ENCODE measurements at places on chromosomes 3 and 15.

- DNase-seq = no peak
Observed at GRCh38 chr15:25427861-25428260, 11.0 kb downstream of the UBE3A start.

GRCh38 chr15:101256757-101257156, 4.9 kb upstream of the CHSY1 start:
- DNase-seq = no peak

GRCh38 chr15:89308236-89308635, 26.4 kb downstream of the POLG start:
- no peak for DNase-seq

DNA sequence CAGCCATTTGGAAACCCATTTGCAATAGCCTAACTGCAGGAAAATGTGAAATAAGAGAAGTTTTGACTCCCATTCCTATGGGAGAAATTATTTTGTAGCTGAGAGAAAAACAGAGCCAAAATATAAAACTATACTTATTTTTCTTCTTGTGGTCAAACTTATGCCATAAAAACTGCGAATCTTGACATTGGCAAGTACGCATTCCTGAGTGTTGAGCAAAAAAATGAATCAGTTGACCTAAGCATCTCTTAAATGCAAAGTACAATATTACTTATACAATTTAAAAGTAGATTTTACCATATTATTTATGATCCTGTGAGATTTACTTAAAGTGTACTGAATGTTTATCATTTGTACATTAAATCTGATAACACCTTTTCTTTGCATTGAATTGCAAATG, 50.1 kb upstream of the CMC1 start:
- no peak for DNase-seq

DNA sequence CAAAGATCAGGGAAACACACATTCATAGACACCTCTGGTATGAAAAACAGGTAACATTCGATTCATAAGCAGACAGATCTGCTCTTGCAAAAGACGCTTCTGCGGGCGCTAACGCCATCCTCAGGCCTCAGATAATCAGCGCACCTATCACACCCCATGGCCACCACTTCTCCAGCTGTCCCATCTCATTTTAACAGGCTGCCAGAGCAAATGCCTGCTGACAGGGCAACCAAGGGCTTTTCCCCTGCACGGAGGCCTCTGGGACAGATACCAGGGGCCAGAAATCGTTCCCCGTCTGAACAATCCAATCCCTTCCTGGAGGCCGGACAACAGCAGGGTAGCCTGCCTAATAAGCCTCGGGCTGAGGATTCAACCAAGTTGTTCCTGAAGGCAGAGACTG, 15.2 kb downstream of the ABCC5 start:
- DNase-seq = no peak

GRCh38 chr15:62021991-62022600, 38.2 kb downstream of the VPS13C start:
- no peak for DNase-seq

DNA sequence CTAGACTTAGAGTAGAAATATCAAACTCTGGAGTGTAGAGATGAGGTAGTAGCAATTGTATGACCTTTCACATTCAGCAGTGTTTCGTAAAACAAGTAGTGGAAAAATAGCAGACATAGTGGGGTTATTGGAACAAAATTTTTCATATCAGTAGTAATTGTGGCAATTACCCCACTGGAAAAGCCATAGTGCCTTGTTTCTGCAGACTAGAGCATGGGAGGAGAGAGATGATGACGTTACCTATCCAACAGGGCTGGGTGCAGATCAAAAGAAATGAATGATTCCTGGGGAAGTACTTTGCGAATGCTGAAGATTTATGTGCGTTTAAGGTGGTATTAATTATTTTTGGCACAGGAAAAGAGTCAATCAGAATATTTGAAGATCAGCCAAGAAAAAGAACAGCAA, 147.0 kb upstream of the LRRFIP2 start:
- no peak for DNase-seq

- no peak for DNase-seq
Observed at GRCh38 chr3:19961960-19962359, 15.1 kb downstream of the RAB5A start.

DNA sequence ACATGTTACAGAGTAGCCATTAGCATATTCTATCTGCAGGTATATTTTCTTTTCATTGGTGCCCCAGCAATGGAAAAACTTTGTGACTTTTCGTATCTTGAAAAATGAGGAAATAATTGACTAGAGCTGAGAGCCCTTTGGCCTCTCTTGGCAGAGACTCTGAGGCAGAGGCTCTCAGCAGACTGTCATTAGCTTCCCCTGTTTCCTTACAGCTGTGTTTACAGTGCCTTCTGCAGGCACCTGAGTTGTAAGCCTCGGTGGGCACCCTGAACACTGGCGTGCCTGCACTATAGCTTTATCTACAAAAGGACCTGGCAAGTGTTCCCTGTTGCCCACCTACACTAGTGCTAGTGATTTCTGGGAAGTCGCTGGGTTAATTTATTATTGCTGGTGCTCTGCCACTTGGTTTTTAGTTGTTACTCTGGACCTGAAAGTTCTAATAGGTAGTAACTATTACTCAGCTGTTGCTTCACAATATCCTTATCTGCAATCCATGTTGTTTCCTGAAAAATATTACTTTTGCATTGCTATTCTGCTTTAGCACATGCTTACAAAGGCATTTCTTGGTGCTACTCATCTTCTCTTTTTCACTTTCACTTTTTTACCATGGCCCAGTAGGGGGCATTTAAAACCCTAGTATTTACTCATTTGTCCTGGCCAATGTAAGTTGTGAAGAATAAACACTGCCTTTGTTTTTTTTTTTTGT, 7.8 kb upstream of the GPR171 start:
- DNase-seq = no peak

DNA sequence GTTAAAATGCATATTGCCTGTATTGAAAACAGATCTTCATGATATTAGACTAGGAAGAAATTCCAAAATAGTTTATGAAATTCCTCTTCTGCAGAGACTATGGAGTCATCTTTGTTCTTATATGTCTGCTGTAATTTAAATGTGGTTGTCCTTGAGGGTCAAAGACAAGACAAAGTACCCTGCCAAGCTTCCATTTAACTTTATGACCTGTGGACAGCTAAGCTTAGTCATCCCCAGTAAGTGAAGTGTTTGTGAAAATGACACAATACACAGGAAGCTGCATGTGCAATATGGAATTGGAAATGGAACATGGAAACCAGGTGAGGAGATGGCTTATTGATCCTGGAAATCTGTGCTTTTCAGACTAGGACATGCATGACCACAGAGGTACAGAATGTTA, 68.5 kb upstream of the GBE1 start:
- no peak for DNase-seq

GRCh38 chr3:4741404-4742307, 237.6 kb upstream of the BHLHE40 start:
- DNase-seq = no peak

DNA sequence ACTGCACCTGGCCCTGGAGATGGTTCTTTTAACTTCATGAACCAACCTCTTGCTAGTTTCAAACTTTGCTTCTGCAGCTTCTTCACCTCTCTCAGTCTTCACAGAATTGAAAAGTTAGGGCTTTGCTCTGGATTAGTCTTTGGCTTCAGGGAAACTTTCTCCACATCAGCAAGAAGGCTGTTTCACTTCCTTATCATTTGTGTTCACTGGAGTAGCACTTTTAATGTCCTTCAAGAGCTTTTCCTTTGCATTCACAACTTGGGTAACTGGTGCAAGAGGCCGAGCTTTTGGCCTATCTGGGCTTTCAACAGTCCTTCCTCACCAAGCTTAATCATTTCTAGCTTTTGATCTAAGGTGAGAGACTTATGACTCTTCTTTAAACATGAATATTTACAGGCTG, 15.7 kb upstream of the TM2D3 start:
- no peak for DNase-seq

DNA sequence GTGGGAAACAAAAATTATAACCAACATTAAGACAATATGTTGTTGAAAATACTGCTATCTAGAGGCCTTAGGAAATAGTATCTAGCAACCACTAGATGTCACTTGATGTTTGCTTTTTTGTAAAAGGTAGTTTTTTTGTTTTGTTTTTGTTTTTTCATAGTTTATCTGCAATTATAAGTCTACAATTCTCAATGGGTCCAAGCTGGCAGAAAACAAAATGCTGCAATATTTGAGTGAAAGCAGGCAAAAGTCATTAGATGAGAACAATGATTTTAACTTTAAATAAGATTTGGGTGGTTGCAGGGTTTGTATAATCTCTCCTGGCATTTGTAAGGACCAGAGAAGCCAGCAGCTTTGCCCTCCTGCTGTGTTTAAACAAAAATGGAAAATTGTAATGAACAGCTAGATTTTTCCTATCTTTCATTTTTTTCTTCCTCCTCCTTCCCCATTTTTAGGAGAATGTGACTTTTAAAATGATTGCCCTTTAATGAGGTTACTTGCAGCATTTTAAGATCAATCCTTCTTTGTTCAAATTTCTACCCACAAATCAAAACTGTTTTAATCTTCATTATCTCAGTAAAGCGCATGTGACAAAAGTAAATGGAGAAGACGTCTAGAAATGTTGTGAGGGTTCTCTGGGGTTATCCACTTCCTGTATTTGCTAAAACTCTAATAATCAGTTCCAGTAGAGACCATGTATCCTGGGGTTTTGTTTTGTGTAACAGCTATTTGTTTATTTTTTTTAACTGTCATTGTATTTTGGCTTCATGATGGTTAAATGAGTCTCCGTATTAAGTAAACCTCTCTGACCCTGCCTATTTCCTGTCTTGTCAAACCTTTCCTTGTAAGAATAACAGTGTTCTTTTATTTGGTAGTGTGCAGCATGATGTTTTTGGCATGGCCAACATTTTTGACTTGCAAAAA, 27.3 kb downstream of the DUT start:
- no peak for DNase-seq

GRCh38 chr15:71444032-71444810, 328.9 kb downstream of the THSD4 start:
- DNase-seq = no peak

- no peak for DNase-seq
Observed at GRCh38 chr3:197381371-197381770, 83.0 kb upstream of the DLG1 start.

- no peak for DNase-seq
Observed at GRCh38 chr3:126525091-126525852, 1.3 kb downstream of the CHST13 start.

DNA sequence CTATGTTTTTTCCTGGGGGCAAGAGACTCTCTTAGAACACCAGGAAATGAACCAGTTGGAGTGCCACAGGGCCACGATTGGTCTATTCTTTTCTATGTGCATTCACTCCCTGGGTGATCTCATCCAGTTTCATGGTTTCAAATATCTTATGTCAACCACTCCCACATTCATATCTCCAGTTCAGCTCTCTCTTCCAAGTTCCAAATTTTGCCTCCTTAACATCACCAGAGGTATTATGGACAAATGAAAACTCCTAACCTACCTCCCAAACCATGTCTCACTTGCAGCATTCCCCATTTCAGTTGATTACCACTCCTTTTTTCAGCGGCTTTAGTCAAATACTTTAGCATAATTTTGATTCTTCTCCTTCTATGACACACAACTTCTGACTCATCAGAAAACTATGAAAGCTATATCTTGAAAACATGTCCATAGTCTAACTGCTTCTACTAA, 203.1 kb upstream of the SEMA6D start:
- DNase-seq = no peak

GRCh38 chr3:22012471-22012870, 261.5 kb upstream of the ZNF385D start:
- no peak for DNase-seq

GRCh38 chr15:94367726-94368535, 136.6 kb downstream of the MCTP2 start:
- DNase-seq = no peak

DNA sequence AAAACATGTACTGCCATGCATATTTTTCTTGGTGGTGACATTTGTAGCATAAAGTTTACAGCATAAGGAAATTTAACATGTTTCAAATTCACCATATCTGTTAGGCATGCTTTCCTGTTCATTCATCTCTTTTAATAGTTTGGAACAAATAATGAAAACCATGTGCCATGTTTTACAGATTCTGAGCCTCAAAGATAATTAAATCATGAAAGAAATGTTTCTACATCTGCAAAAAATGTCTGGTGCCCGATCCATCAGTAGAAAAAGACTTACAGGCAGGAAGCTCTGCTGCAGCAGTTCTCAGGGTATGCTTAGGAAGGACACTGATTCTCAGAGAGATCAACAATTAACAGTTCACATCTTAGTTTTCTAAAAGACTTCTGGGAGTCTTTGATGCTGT, 316.2 kb downstream of the IL5RA start:
- no peak for DNase-seq

DNA sequence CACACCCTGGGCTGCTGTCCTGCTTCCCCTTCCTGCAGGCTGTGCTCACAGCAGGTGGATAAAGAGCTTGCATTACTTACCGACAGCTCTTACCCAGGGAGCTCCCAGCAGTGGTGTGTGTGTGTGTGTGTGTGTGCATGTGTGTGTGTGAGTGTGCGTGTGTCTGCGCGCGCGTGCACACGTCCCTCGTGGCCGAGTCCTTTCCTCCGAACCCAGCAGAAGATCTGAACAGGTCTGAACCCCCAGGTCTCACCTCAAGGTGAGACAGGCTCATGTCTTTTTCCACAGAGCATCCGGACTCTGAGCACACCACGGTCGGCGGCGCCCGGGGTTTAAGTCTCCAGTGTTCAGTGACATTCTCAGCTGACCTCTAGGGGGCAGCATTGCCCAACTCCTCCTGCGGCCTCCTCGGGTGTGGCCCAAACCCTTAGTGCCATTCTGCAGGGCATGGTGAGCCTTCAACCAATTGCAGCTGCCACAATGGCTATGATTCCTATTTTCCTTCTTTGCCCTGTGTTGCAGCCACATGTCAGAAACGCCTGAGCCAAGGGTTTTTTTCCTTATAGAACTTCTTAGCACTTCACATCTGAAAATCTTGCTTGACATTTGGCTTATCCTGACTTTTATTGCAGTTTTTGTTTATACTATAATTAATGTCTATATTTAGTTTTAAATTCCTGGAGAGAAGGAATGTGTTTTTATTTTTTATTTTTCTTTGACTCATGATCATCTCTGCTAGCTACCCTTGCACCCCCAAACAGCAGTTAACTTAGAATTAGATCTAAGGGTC, 64.1 kb upstream of the KLHL25 start:
- peak; percentile 69 for DNase-seq

- DNase-seq = no peak
Observed at GRCh38 chr15:75237316-75237982, 20.7 kb upstream of the GOLGA6C start.

- DNase-seq = no peak
Observed at GRCh38 chr15:76151599-76151974, 91.8 kb downstream of the TMEM266 start.

GRCh38 chr3:16606398-16606797, 1.2 kb upstream of the DAZL start:
- no peak for DNase-seq

GRCh38 chr15:67784090-67784781, 41.1 kb upstream of the SKOR1 start:
- DNase-seq = peak; percentile 7

GRCh38 chr3:189233225-189233858, 61.6 kb downstream of the TPRG1 start:
- DNase-seq = no peak

GRCh38 chr3:17234382-17234781, 349.6 kb downstream of the PLCL2 start:
- no peak for DNase-seq
